ENCODE measurements at places on chromosomes 3 and 15.
A peak's percentile ranks its signal among the peaks of the same experiment; 100 is the strongest.

- DNase-seq, result no peak
Observed at GRCh38 chr3:21618695-21619094, 132.3 kb downstream of the ZNF385D start.

DNA sequence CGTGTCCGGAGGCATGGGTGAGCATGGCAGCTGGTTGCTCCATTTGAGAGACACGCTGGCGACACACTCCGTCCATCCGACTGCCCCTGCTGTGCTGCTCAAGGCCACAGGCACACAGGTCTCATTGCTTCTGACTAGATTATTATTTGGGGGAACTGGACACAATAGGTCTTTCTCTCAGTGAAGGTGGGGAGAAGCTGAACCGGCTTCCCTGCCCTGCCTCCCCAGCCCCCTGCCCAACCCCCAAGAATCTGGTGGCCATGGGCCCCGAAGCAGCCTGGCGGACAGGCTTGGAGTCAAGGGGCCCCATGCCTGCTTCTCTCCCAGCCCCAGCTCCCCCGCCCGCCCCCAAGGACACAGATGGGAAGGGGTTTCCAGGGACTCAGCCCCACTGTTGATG lies 49.5 kb downstream of the PGPEP1L start:
- DNase-seq, result no peak

GRCh38 chr15:72086920-72087648 lies 30.9 kb downstream of the MYO9A start:
- no peak for DNase-seq

DNA sequence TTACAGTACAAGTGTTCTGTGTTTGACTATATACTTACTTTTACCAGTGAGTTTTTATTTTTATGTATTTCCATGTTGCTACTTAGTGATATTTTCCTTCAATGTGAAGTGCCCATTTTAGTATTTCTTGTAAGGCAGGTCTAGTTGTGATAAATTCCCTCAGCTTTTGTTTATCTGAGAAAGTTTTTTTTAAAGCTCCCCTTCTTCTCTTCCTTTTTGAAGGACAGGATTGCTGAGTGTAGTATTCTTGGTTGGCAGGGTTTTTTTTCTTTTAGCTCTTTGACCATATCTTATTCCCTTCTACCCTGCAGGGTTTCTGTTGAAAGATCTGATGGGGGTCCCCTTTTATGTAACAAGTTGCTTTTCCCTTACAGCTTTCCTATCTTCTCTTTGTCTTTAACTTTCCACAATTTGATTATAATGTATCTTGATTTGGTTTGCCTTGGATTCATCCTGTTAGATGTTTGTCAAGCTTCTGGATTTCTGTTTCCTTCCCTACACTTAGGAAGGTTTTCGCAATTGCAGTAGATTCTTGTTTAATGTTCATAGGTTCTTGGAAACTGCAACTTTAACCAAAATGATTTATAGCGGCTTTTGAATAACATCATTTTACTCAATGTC lies 7.9 kb downstream of the PLAAT1 start:
- no peak for DNase-seq

- DNase-seq, result no peak
Observed at GRCh38 chr3:39050029-39050428, 1.7 kb downstream of the SCN11A start.

DNA sequence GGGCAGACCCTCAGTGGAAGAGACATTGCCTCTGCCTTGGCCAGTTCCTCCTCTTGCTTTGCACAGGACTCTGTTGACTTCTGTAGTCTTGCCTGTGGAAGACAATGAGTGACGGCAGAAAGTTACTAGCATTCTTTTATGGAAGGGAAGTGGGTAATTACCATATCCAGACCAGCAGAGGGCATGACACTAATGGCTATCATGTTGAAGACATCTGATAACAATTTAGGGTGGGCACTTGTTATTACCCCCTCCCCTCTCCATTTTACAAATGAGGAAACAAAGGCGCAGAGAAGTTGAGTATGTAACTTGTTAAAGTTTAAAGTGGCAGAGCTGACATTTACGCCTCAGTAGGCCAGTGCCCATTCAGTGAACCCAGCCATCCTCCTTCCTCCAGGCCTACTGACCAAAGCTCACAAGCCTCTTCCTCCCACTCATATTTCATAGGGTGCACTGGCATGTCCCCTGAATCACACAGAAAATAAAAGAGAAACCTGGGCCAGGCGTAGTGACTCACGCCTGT lies 48.2 kb upstream of the FMN1 start:
- DNase-seq, result peak; percentile 30

GRCh38 chr3:49238274-49239127 lies 38.5 kb downstream of the C3orf62 start:
- peak; percentile 21 for DNase-seq

- DNase-seq, result no peak
Observed at GRCh38 chr3:186502138-186502948, 41.8 kb downstream of the CRYGS start.

- no peak for DNase-seq
Observed at GRCh38 chr3:100913870-100914648, 79.2 kb downstream of the ABI3BP start.

All from EH (cell line).